ENCODE measurements at places on chromosomes 3 and 15.
A peak's percentile ranks its signal among the peaks of the same experiment; 100 is the strongest.

GRCh38 chr15:67521783-67522568 lies 1.0 kb downstream of the C15orf61 start:
- DNase-seq: peak; percentile 16

DNA sequence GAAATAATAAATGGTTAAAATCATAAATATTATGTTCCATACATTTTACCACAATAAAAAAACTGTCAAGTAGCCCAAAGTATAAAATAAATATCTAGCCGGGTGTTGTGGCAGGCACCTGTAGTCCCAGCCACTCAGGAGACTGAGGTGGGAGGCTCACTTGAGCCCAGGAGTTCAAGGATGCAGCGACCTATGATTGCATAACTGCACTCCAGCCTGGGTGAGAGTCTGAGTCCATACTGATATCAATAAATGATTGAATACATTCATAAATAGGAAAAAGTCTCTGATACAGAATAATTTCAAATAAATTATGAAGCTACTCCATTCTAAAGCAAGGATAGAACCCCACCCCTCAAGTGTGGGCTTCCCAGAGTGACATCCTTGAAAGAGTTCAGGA lies 68.5 kb upstream of the GATA2 start:
- DNase-seq: no peak

DNA sequence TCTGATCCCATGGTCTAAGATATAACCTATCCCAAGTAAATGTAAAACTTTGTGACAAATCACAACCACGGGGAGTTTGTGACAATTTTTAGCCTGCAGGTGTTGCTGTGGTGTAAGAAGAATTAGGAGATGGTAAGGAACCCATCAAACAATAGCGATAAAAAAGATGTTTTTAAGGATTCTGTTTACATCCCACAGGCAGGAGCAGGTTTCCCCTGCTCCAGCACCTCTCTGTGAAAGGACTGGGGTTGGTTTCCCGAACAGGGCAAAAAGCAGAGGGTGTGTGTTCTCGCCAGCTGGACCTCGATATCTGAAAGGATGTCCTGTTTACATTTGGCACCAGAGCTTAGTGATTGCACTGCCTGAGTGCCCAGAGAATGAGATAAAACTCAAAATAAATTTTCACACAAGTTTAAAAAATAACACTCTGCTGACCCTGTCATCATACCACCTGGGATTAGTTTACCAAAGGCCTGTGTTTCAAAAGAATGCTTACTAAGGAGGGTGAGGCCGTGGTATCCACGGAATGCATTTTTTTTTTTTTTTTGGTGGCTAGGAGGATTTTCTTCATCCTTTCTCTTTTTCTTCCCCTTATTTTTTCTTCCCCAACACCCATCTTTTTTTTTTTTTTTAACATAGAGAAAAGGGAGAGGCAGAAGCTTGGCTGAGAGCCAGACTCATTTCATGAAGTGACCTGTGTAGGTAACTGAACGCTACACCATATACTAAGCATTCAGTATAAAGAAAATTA lies 151.8 kb upstream of the DPH6 start:
- DNase-seq: no peak

DNA sequence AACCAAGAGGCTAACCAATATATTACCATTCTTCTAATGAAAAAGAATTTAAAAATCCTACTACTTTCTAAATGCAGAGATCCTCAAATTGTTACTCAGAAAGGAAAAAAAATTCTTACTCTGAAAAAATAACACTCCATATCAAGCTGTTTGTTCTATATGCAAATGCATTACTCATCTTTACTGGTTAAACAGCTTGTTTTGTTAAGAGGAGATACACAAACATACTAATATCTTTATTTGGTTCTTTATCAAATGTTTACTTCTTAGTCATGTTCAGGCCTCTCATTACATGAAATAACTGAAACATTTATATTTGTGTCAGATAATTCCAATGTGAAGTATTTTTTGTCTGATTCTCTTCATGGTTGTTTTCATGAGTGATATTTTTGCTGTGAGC lies 146.8 kb downstream of the PCCB start:
- DNase-seq: no peak

Measured in CD4-positive, alpha-beta T cell treated with Interleukin-15 for 4 hours (primary cell).